ENCODE measurements at places on chromosomes 2 and 18.

DNA sequence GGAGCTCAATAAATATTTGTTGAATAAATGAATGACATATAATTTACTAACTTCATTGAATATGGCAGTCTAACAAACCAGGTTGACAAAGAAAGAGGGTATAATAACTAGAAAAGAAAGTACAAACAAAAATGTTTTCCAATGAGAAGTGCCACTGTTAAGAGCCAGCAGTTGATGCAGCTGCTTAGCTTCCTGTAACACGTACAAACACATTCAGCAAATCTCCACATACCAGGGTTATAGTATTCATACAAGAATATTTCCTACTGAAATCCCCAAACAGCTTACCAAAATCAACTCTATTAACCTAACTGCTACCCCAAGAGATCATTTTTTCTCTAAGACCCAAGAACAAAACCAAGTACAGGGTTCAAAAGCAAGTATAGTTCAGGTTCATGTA, 77.7 kb downstream of the THADA start:
- no peak for DNase-seq

DNA sequence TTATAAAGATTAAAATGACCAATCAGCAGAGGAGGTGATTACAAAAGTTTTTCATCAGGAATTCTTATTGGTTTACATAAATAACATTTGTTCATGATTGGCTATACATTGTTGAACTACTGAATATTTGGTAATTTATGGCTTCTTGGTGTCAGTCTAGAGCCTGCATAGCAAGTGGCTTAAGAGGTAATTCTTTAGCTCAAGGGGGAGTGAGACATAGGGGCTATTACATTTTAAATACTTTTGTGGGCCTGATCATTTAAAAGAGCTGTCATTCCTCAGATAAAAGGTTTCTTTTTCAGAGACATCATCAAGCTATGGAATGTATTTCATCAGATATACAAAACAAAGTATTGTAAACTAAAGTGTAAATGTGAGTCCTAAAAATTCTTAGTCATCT, 373.8 kb downstream of the EPHA4 start:
- no peak for DNase-seq

GRCh38 chr18:74608681-74609080, 11.0 kb downstream of the ZNF407 start:
- DNase-seq = no peak

GRCh38 chr2:28401411-28401810, 8.8 kb downstream of the FOSL2 start:
- no peak for DNase-seq

GRCh38 chr2:205749078-205749477, 66.8 kb downstream of the NRP2 start:
- DNase-seq = no peak

GRCh38 chr2:11305958-11306357, 38.5 kb downstream of the ROCK2 start:
- peak; percentile 19 for DNase-seq

- DNase-seq = no peak
Measured at GRCh38 chr2:65716698-65717097, 284.3 kb upstream of the SPRED2 start.

GRCh38 chr18:38654946-38655345, 1089.3 kb upstream of the CELF4 start:
- no peak for DNase-seq

GRCh38 chr2:231545105-231545902, 15.1 kb upstream of the NMUR1 start:
- peak; percentile 93 for DNase-seq

GRCh38 chr2:235928751-235929370, 239.3 kb downstream of the GBX2 start:
- no peak for DNase-seq

DNA sequence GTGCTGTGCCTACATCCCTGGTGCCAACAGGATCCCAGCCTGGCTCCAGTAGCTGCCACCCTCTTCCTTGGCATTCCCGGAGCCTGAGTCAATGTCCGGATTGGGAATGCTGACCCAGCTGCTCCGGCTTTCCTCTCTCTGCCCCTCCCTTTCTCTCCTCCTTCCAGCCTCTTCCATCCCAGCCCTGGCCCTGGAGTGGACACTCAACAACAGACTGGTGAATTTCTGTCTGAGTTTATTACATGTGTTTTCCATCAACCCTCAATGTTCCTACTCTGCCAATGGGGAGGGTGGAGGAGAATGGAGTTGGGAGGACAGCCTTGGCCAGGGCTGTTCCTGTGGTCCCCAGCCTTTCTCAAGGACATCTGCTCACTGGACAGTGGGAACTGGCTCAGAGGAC, 917 bp upstream of the PRKAG3 start:
- DNase-seq = no peak

DNA sequence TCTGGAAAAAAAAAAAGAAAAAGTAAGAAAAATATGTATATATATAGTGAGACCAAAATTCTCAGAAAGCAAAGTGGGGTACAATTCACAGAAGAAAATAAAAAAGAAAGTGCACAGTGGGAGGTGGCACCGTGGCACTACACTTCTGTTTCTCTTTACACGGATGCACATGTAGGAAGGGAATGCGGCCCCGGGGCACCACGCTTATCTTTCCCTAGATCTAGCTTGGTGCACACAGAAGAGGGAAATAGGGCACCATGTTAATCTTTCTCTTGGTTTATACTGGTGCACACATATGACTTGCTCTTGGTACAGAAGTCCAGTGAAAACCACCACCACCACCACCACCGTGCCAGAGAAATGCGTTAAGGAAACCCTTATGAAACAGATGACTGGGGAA, 32.0 kb downstream of the EIPR1 start:
- DNase-seq = no peak
